Activated B cell treated with CpG ODN at 0.5 μM for 24 hours (primary cell): ENCODE measurements at places on chromosomes 7 and 10.

DNA sequence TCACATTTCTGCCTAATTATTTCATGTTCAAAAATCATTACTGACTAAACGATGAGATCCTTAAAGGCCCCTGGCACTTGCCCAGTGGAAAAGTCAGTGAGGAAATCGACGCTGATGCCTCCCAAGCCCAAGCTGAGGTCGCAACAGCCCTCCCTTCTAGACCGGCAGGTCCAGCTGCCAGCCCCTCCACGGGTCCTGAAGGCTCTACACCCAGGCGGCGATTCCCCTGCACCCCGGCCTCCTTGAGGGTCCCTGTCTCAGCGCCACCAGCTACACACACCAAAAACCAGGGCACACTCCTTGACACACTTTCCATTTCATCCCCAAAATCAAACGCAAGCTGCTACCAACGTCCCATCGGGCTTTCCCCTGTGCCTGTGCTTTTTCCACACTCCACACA, 200.1 kb upstream of the RNF32 start:
- no peak for DNase-seq

GRCh38 chr10:79223091-79224048, 123.9 kb upstream of the PPIF start:
- no peak for DNase-seq

- DNase-seq: no peak
Measured at GRCh38 chr10:3018247-3018646, 49.1 kb upstream of the PFKP start.

DNA sequence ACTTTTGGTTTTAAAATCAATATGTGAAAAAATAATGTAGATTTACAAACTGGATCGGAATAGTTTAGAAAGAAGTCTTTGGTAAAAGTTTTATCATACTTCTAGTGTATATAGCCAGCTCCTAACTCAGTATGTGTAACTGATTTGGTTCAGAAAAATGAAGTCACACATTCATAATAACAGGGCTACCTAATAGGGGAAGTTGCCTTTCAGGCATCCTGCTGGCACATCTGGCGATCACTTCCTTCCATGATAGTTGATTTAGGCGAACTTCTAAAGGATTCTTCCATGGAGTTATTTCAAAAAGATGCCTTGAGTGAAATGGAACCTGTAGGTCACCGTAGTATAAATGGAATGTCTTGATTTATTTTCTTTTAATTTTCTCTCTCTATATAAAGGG, 69.1 kb downstream of the SHH start:
- DNase-seq: no peak

GRCh38 chr10:70715853-70716795, 43.8 kb downstream of the ADAMTS14 start:
- no peak for DNase-seq

GRCh38 chr7:17444673-17445072, 146.2 kb downstream of the AHR start:
- no peak for DNase-seq

- DNase-seq: no peak
Measured at GRCh38 chr7:37415629-37416028, 33.0 kb downstream of the ELMO1 start.

- DNase-seq: no peak
Measured at GRCh38 chr10:17984563-17984962, 32.8 kb downstream of the SLC39A12 start.

DNA sequence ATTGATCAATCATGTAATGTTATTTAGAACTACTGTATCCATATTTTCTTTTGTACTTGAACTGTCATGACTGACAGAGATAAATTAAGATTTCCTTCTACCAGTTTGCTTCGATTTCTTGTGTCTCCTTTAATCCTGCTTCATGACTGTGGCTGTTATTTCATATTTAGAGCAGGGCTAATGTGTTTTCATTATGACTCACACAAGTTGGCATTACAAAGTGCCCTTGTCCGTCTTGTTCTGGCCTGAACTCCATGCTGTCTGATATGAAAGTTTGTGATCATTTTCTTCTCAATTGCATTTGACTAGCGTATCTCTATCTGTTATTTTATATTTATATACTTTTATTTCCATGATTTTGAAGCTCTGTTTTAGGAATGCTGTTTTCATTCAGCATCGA, 344.1 kb upstream of the PRKCQ start:
- DNase-seq: no peak

DNA sequence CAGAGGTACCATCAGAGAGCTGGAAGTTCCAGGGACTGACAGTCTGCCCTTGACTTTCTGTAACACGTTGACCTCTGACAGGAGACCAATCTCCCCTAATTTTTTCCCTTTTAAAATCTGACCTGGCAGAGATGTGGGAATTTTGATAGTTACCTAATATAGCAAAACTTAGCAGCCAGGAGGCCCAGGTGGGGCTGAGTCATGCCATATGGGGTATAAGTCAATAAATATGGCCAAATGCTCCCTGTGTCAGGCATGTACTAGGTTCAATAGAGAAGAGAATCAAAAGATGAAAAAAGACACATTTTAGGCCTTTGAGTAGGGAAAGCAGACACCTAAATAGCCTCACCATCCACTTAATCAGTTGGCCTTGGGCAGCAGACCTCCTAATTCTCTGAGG, 6.1 kb upstream of the GRK5 start:
- DNase-seq: no peak

- DNase-seq: no peak
Measured at GRCh38 chr10:31698181-31698830, 230.3 kb downstream of the ARHGAP12 start.

DNA sequence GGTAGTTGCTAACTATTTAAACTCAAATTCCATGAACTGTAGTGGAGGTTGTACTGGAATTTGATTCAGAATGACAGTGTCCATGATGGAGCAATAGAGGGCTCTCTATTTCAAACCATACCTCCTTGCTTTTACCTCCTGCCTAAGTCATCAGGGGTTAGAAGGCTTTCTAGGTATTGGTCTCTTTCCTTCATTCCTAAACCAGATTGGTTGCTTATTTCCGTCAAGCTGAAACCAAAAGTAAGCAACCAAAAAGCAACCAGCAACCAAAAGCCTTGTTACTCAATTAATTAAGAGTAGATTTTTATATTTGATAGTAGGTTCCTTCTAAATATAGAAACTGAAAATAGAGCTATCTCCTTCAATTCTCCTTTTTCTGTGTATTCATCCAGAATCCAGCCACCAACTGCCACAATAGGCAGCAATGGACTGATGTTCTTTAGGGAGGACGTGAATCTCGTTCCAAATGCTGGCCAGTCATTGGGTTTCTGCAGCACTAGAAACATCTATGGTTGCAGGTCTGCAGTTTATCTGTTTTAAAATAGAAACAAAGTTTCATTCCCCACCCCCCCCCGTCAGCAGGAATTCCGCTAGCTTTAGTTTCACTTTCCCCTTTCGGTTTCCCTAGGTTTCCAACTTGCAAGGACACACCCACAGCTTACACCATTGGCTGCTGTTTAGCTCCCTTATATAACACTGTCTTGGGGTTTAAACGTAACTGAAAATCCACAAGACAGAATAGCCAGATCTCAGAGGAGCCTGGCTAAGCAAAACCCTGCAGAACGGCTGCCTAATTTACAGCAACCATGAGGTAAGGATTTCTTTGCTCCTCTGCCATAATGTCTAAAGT, at the start of gene IFIT1:
Gene IFIT1 (plus strand): TSS at position 717 of the 850 bp plus-strand sequence. CDS start 90 bp downstream, at position 807.
- DNase-seq: no peak

DNA sequence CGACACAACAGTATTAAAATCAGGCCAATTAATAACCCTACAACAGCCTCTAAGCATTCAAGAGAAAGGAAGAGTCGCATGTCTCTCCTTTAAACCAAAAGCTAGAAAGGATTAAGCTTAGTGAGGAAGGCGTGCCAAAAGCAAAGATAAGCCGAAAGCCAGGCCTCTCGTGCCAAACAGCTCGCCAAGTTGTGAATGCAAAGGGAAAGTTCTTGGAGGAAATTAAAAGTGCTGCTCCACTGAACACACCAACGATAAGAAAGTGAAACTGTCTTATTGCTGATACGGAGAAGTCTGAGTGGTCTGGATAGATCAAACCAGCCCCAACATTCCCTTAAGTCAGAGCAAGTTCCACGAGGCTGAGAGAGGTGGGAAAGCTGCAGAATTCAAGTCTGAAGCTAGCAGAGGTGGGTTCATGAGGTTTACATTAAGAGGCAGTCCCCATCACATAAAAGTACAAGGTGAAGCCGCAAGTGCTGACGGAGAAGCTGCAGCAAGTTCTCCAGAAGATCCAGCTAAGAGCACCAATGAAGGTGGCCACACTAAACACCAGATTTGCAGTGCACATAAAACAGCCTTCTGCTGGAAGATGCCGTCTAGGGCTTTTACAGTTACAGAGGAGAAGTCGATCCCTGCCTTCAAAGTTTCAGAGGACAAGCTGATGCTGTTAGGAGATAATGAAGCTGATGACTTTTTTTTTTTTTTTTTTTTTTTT, 194.8 kb downstream of the MAD1L1 start:
- DNase-seq: no peak

DNA sequence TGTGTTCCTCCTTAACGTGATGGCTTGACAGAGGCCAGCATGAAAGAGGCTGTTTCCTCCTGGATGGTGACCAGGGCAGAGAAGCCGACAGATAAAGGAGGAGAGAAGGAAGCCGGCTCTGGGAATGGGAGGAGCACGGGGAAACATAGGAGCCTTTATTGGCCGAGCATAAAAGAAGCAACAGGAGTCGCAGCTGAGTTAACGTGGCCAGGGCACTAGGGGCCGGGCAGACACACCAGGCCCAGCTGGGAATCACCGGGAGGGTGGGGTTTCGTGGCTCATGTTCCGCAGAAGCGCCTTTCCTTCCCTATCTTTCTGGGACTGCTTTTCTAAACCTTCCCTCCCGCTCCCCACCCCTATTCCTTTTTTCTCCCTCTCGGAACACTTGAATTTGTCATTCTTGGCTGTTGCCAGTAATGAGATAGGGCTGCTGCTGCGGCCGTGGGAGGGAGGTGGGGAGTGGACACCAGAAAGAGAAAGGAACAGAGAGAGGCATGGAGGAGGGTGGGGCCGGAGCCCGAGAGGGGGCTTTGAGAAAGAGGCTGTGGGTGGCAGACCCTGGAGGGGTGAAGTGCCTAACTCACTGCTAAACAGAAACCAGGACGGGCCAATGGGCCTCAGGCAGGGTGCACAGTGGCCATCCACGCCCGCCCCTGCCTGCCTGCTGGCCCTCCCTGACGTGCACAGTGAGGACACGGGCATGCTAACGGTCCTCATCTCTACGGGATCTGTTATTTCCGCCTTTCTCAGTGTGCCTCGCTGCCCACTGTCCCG, 65.2 kb downstream of the COL13A1 start:
- no peak for DNase-seq

DNA sequence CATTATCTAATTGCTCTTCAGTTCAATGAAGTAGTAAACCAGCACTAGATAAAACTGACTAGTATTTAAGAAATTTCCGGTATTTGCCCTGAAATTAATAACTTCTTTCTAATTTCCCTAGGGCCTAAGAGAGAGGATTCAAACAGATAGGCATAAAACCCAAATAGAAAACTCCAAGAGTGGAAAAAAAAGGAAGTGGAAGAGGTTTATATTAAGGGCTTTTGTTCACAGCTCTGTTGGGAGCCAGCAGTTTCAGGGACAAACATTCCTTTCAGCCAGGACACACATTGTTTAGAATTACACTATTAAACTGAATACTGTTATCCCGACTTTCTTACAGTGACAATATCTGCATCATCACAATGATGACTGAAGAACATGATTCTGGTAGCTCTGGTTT, 3.6 kb downstream of the ODAD2 start:
- DNase-seq: no peak

- no peak for DNase-seq
Measured at GRCh38 chr10:22573820-22574569, 140.4 kb downstream of the PIP4K2A start.

DNA sequence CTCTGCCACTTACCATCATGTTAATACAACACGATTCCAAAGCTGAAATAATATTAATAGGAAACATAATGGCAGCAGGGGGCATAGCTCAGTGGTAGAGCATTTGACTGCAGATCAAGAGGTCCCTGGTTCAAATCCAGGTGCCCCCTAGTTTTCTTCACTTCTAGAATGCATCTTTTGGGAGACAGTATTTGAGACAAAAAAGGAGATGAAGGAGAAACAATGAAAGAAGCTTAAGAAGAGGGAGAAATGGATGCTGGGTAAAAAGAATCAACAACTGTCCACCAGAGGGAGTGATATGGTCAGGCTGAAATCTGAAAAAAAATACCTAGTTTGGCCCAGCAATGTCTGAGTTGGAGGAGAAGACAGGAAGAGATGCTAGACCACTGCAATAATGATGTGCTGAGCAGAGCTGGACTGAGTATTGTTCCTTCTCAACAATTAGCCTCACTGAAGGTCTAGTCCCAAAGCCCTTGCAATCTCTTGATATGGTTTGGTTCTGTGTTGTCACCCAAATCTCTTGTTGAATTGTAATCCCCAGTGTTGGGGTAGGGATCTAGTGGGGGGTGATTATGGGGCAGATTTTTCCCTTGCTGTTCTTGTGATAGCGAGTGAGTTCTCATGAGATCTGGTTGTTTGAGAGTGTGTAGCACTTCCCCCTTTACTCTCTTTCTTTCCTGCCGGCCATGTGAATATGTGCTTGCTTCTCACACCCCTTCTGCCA, 48.3 kb downstream of the ZNF783 start:
- DNase-seq: no peak

DNA sequence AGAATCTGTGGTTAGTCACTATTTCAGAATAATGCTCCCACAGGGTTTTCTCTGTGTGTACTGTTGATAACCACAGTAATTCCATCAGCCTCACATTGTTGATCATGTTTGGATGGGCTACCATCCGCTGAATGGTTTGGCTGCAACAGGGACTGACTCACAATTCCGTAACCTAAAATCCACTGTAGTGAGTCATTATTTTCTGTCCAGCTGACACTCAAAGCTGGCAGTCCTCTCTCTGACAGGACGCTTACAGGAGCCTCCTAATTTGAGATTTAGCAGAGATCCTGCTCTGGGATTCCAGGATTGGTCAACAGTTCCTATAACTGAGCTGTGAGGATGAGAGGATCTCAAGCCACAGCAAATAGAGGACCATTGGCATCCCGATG, 32.7 kb downstream of the VWA2 start:
- DNase-seq: no peak

- no peak for DNase-seq
Measured at GRCh38 chr7:137798073-137798763, 48.6 kb downstream of the DGKI start.

DNA sequence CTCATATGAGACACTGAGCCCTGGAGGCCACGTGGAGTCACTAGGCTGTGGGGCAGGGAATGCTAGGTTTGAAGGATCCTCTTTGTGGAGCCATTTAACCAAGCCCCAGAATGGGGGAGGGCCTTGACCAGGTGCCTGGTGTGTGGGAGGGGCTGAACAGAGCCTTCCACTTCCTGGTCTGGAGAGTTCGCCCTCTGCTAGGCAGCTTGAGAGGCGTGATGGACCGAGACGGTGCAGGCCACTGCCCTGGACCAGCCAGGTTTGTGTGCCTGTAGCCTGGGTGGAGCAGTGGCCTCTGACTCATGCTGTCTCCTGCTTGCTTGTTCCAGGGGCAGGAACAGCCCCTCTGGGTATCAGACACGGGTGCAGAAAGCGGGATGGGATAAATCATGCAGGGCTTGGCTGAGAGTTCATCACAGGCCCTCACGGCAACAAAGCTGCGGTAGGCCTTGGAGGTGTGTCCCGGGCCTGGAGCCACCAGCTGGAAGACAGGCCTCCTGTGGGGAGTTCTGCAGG, 27.4 kb downstream of the ADAMTS14 start:
- no peak for DNase-seq

- no peak for DNase-seq
Measured at GRCh38 chr7:64863021-64863420, 40.1 kb upstream of the ZNF273 start.
